ENCODE measurements at places on chromosomes 11 and 22.

DNA sequence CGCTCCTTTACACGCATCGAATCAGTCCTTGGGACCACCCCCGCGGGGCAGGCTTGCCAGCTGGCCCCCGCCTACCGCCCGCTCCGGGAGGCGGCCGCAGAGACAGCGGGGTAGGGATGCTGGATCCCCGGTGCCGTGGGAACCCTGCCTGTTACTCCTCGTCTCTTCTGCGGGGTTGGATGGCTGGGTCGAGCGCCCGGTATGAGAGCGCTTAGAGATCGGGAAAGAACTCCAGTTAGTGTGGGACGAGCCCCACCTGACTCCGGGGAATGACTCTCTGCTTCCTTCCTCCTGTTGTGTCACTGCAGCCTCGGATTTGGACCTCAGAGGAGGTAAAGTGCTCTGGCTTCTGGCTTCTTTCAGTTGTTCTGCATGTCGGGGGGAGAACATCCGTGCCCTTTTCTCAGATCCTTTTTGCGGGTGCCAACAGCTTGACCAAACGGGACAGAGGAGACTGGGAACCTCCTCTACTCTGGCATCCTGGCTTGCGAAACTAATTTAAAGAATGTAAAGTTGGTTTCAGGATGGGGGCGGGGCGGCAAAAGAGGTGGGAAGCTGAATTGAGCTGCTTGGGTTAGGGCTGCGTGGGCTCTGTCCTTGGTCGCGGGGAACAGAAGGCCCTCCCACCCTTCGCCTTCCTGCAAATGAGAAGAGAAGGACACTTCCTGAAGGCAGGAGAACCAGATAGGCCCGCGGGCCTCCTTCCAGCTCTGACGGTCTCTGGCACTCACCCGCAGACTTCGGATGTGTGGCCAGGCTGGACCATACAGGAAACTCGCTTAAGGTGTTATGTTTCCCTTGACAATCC lies 938 bp downstream of the LAYN start:
- no peak overlapping the region for H3K27ac ChIP-seq
- H3K4me3 ChIP-seq: peak overlapping the region; percentile 28
- peaks cover 4% of the 10 kb centered on the region for H3K27me3 ChIP-seq
- no peaks in the 10 kb centered on the region for H3K4me1 ChIP-seq

- H3K36me3 ChIP-seq: no peaks in the 10 kb centered on the region
- no peak overlapping the region for H3K4me3 ChIP-seq
- DNase-seq: no peak
Measured at GRCh38 chr11:66992041-66992440, 16.9 kb downstream of the C11orf86 start.

DNA sequence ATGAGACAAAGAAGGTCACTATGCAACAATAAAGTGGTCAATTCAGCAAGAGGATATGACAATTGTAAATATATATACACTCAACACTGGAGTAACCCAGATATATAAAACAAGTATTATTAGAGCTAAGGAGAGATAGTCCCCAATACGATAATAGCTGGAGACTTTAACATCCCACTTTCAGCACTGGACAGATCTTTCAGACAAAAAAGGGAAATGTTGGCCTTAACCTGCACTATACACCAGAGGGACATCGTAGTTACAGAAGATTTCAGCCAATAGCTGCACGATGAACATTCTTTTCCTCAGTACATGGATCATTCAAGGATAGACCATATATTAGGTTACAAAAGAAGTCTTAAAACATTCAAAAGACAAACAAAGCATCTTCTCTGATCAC lies 29.9 kb downstream of the PIWIL3 start:
- no peak overlapping the region for H3K4me3 ChIP-seq
- no peak overlapping the region for H3K27ac ChIP-seq
- no peaks in the 10 kb centered on the region for H3K36me3 ChIP-seq
- H3K4me1 ChIP-seq: no peaks in the 10 kb centered on the region

DNA sequence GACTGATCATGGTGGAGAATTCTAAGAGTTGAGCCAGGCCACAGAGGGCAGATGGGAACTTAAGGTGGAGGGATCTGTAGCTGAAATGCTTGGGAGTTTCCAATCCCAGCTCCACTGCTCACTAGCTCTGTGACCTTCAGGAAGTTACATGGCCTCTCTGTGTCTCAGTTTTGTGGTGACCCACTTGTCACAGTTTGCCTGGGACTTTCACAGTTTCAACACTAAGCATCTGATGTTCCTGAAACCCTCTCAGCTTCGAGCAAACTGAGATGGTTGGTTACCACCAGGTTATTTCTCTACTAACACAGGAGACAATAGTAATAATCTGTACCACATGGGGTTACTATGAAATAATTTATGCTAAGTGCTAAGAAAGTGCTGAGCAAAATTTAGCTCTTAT lies 505.3 kb downstream of the OPCML start:
- no peaks in the 10 kb centered on the region for H3K4me1 ChIP-seq
- no peak overlapping the region for H3K4me3 ChIP-seq
- DNase-seq: no peak
- no peaks in the 10 kb centered on the region for H3K36me3 ChIP-seq
- no peak overlapping the region for H3K27ac ChIP-seq

DNA sequence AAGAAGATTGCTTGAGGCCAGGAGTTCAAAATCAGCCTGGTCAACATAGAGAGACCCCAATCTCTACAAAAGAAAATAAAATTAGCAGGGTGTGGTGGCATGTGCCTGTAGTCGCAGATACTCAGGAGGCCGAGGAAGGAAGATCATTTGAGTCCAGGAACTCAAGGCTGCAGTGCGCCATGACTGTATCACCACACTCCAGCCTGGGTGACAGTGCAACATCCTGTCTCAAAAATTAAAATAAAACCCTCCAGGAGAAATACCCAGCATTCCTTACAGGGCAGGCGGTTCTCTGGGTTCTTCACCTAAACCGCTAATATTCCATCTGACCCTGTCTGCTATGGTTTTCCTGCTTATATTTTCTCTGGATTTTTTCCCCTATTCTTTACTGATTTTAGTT lies 13.5 kb downstream of the TCF20 start:
- DNase-seq: no peak
- no peak overlapping the region for H3K27ac ChIP-seq
- no peaks in the 10 kb centered on the region for H3K27me3 ChIP-seq
- no peaks in the 10 kb centered on the region for H3K36me3 ChIP-seq

DNA sequence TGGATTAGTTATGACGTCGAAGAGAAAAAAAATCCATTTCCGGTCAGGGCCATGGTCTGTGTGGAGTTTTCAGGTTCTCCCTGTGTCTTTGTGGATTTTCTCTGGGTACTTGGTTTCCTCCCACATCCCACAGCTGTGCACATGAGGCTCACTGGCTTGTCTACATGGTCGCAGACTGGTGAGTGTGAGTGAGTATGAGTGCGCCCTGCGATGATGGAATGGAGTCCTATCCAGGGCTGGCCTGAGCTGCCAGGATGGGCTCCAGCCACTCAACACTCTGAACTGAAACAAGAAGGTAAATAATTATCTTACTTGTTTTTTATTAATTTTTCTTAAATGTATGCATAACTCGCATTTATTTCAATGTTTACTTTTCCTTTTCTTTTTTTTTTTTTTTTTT lies 10.8 kb downstream of the MMP3 start:
- H3K27me3 ChIP-seq: no peaks in the 10 kb centered on the region
- H3K4me3 ChIP-seq: peak overlapping the region; percentile 58
- no peaks in the 10 kb centered on the region for H3K36me3 ChIP-seq
- DNase-seq: peak; percentile 24
- H3K27ac ChIP-seq: peak overlapping the region; percentile 84

GRCh38 chr22:35631597-35631996 lies 14.5 kb upstream of the MB start:
- H3K27me3 ChIP-seq: no peaks in the 10 kb centered on the region
- no peaks in the 10 kb centered on the region for H3K4me1 ChIP-seq
- no peak overlapping the region for H3K27ac ChIP-seq

DNA sequence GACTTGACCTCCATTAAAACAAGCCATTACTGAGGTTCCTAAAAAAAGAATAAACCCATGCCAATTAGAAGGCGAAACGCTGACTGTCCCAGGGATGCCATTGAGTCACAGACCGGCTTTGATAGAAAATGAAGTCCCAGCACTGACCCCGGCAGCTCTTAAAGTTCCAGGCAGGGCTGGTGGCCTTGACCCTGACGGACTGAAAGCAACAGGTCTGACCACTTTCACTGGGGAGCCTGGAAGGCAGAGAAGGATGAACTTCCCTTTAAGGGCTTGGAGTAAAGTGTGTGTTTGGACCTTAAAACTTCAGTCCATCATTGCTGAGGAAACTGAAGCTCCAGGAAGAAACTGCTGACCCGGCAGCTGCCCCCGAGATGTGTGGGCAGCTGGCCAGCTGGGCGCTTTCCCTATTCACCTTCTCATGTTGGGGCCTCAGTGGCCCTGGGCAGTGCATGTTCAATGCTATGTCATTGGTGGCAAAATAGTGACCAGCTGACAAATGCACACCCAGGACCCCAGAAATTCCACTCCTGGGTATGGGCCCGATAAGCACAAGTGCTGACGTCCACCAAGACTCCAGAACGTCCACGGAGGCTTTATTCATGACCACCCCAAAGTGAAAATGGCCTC lies 18.9 kb upstream of the EFCAB6 start:
- peaks cover 4% of the 10 kb centered on the region for H3K4me1 ChIP-seq
- H3K4me3 ChIP-seq: no peak overlapping the region
- DNase-seq: no peak
- H3K27me3 ChIP-seq: no peaks in the 10 kb centered on the region

- H3K4me3 ChIP-seq: no peak overlapping the region
- peak; percentile 19 for DNase-seq
- no peaks in the 10 kb centered on the region for H3K36me3 ChIP-seq
- no peak overlapping the region for H3K27ac ChIP-seq
- no peaks in the 10 kb centered on the region for H3K27me3 ChIP-seq
- H3K4me1 ChIP-seq: no peaks in the 10 kb centered on the region
Measured at GRCh38 chr11:93251922-93252321, 54.1 kb upstream of the SLC36A4 start.

GRCh38 chr22:43127166-43127908 lies 15.9 kb downstream of the MCAT start:
- no peaks in the 10 kb centered on the region for H3K27me3 ChIP-seq
- DNase-seq: peak; percentile 92
- H3K27ac ChIP-seq: peak overlapping the region; percentile 83
- peaks cover 6% of the 10 kb centered on the region for H3K4me1 ChIP-seq
- H3K4me3 ChIP-seq: no peak overlapping the region

DNA sequence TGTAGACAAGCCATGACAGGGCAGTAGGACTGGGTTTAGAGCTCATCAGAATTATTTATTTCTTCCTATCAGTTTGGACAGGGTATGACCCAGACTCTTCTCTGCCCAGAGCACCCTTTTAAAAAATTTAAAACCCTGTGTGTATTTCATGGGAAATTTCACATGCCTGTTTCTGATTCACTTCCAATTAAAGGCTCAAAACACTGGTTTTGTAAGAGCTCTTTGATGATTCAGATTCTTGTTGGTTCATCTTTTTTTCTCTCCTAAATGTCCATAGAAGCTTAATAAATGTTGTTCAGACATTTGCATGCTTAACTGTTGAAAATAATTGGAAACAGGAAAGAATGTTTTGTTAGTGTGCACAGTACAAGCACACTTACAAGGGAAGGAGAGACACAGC lies 13.8 kb downstream of the FLI1 start:
- H3K27ac ChIP-seq: no peak overlapping the region
- no peak for DNase-seq
- no peaks in the 10 kb centered on the region for H3K27me3 ChIP-seq

GRCh38 chr11:125460275-125460674 lies 35.8 kb downstream of the FEZ1 start:
- no peaks in the 10 kb centered on the region for H3K27me3 ChIP-seq
- no peak overlapping the region for H3K4me3 ChIP-seq
- H3K4me1 ChIP-seq: no peaks in the 10 kb centered on the region
- H3K36me3 ChIP-seq: no peaks in the 10 kb centered on the region
- no peak overlapping the region for H3K27ac ChIP-seq

Measured in small intestine (tissue), 16 donors.